ENCODE measurements at places on chromosomes 11 and 22.

DNA sequence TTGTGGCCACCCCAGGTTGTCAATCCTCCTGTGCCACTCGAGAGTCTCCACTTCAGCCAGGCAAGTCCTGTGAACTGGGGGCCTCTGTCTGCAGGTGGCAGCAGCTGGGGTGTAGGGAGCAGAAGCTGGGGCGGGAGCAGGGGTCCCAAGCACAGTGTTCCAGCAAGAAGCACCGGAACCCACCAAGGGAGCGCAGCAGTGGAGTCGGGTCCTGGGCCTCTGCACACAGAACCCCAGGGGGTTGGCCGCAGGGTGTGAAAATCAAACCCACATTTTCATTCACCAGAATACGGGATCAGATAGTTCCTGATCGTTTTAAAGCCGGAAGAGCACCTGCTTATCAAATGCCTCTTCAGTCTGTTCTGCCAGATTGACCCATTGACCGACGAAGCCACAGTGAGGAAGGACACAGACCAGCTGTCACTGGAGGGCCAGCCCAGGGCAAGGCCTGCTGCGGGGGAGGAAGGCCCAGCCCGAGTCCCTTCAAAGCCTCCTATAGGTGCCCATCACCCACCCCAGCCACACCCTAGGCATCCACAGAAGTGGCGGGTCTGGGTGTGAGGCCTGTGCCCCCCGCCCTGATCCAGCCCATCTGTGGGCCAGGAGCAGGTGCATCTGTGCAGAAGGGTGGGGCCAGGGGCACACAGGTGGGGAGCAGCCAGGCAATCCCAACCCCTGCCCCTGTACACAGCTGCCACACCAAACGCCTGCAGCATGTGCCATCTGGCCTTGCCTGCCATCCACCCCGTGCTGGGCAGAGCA is 34.1 kb downstream of the RSPH14 start:
- DNase-seq: no peak

- DNase-seq: no peak
Observed at GRCh38 chr11:31628111-31628510, 118.5 kb downstream of the ELP4 start.

DNA sequence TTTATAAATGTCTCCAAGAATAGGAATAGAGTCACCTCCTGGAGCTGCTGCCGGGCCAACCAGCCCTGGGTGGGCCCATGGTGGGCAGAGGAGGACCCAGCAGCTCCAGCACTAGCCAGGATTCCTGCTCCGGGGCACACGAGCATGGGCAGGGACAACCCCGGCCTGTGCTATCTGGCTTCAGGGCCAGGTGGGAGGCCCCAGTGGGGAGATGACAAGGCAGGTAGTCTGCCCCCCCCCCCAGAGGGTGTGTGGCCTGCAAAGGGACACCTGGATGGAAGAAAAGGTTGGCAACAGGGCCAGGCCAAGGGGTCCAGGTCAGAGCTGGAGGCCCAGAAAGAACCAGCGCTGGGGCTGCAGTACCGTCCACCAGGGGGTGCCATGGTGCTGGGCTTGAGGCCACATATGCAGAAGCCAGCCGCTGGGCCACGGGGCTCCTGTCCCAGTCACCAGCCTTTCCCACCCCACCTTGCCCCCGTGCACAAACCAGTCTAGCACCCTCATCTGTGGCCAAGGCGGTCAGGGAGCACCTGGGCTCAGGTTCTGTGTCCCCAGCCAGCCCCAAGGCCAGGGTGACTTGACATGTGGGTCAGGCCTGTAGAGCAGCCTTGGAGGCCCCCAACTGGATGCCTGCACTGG is 3.4 kb downstream of the TSPAN32 start:
- peak; percentile 43 for DNase-seq

DNA sequence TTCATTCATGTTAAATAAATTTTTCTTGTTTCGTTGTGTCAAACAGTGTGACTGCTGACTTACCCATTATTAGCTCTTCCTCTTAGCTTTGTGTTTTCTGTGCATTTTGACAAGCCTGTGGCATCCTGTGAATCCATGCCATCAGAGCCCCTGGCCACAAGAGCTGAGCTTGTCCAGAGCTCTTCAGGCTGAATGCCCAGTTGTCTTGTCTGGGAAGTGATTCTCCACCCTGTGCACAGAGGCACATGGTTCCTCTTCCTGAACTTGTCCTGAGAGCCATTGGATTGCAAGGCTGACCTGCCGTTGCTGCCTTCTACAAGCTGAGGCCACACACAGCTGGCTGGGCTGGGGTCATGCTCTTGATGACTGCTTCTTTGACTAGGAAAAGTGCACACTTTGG is 64.1 kb downstream of the PPP6R3 start:
- DNase-seq: no peak

- no peak for DNase-seq
Observed at GRCh38 chr11:123202155-123203151, 7.4 kb upstream of the CLMP start.

DNA sequence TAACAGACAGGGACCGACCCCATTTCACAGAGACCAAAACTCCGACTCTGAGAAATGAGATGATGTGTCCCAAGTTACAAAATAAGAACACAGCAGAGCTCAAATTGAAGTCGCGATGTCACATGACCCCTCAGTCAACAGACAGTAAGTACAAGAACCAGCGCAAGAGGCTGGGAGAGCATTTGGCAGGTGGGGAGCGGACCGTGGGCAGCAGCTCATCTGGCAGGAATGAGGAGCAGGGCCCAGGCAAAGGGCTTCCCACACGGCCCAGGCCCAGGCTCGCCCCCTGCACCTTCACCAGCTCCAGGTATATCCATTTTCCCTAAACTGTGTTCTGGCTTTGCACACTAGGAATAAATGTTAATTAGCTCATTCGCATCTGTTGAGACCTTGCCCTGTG is 34.3 kb downstream of the SCUBE1 start:
- DNase-seq: no peak

GRCh38 chr11:35116762-35117640 is 22.0 kb upstream of the CD44 start:
- DNase-seq: no peak
